ENCODE measurements at places on chromosomes 12 and 14. TPM values are rescaled to one million over a fixed set of nuclear protein-coding genes. Genes with fewer than 3 reads are reported as not detected.
A peak's percentile ranks its signal among the peaks of the same experiment; 100 is the strongest.

The TMEM19 gene
- total RNA-seq = 43.9 TPM

DNA sequence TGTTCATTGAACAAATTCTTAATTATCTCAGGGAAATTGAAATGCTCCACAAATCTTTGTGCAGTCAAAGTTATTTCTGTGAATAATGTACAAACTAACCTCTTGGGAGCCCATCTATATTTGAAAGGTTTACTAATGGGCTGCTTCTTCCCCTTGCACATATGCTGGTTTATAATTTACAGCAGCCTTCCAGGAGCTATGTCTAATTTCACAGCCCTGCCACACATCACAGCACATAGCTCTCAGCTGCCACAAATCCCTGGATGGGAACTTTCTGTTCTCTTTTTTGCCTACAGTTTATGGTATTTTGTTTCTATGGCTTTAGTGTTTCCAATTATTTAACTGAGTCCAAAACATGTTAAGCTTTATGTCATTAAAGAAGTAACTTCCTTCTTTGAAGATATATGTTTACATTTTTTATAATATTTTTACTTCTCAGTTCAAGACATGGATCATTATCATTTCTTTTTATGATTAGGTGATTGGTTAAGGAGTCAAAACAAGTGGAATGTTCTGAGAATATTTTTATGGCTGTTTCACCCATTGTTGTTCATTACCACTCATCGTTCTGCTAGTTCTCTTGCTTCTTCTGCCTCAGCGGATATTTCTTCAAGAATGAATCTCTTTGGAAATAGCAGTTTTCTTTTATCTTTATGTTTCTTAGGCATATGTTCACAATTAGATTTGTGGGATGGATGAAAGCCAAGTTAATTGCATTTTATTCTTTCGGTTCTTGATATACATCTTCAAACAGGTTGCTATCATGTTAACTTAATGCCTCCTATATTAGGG, 475.6 kb upstream of the MIS18BP1 start:
- no peak for DNase-seq

The TPH2 gene
- total RNA-seq = not detected

DNA sequence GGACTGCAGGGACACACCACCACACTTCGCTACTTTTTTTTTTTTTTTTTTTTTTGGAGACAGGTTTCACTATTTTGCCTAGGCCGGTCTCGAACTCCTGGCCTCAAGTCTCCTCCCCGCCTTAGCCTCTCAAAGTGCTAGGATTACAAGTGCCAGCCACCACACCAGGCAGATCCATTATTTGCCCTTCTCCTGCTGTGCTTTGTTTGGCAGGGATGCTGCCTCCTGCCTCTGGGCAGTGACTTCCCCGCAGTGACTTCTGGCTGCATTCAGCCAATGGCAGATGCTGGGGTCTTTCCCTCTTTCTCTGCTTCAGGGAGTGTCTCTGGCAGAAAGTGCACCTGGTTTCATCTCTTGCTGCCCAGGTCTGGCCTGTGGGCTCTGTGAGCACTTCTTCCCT, 6.7 kb upstream of the MORN3 start:
- no peak for DNase-seq

DNA sequence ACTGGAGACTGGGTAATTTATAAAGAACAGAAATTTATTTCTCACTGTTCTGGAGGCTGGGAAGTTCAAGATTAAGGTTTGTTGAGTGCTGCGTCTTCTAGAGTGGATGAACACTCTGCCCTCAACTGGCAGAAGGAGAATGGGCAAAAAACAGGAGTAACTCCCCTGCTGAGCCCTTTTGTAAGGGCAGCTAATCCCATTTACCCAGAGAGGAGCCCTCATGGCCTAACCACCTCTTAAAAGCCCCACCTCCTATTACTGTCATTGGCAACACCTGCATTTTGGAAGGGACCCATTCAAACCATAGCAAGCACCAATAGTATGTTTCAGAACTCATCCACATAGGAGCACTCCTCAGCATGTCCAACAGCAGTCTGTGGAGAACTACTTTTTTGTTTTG, 47.4 kb downstream of the BORCS5 start:
- no peak for DNase-seq

The IFNG-AS1 gene
- total RNA-seq = not detected

GRCh38 chr14:24921903-24922302, 128.0 kb downstream of the STXBP6 start:
- peak; percentile 60 for DNase-seq

DNA sequence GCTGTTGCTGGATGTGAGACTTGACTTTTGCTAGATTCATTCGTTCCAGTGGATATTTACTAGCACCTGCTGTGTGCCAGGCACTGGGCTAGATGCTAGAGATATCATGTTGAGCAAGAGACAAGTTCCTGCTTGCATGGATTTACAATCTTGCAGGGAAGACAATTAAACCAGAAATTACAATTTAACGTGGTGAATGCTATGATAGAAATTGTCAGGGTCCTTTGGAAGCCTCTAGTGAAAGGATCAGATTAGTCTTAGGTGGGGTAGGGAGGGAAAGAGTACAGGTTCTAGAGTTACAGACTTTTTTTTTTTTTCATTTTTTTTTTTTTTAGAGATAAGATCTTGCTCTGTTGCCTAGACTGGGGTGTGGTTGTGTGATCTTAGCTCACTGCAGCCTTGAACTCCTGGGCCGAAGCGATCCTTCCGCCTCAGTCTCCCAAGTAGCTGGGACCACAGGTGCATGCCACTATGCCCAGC, 36.7 kb downstream of the SPATS2 start:
- DNase-seq = no peak

DNA sequence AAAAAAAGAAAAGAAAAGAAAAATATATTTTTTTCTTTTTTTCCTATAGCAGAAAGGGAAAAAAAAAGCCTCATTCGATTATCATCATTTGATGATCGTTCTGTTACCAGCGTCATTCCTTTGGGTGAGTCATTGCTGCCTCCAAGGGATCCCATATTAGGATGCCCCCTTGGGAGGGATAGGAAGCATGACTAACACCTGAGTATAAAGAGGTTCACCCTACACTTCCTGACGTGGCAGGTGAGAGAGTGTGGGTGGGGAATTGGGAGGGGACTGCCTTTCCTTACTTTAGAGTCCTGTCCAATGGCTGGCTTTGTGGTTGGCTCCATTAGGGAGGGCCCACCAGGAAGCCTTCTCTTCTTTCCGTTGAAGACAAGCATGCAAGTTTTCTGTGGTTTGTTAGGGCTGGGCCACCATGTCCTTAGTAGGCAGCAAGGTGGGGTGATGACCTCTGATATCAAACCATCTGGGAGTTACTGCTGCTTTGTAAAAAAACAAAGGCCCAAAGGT, 56.1 kb upstream of the FUT8 start:
- peak; percentile 92 for DNase-seq

DNA sequence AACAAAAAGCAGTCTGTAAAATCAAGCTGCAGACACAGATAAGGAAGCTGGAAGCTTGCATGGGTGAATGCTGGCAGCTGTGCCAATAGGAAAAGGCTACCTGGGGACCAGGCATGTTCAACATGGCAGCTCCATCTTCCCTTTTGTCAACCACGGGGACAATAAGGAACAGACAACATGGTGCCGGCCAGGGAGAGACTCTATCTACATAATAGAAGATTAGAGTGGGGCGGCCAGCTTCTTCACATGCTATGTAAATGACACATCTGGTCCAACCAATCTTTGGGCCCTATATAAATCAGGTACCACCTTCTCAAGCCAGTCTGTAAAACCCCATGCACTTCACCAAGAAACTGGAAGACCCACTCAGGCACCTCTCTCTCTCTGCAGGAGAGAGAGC, 157.6 kb downstream of the SUDS3 start:
- no peak for DNase-seq

GRCh38 chr12:4471256-4471655, 25.6 kb upstream of the FGF6 start:
- no peak for DNase-seq

DNA sequence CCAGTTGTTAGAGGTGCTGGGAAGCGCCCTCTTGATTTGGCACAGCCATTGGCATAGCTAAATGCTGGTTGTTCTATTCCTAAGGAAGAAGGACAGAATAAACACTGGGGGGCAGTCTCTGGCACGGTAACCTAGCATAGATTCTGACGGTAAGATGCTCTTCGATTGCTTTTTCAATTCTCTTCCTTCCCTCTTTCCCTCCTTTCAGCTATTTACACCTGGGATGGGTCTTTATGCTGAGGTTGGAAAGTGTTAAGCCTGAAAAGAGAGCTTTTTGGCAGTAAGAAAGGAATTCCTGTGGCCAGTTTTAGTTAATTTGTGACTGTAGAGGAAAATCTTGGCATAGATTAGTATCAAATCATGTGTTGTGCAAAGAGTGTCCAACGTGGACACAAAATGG, 162.8 kb downstream of the SNAPC1 start:
- DNase-seq = peak; percentile 29

- DNase-seq = peak; percentile 64
Measured at GRCh38 chr12:109192358-109192757, 76.0 kb downstream of the ACACB start.

GRCh38 chr14:26339381-26339780, 258.5 kb downstream of the NOVA1 start:
- no peak for DNase-seq

The PCED1B gene
- 0.28 TPM for total RNA-seq

GRCh38 chr12:118498171-118498570, 121.8 kb downstream of the SUDS3 start:
- DNase-seq = no peak

DNA sequence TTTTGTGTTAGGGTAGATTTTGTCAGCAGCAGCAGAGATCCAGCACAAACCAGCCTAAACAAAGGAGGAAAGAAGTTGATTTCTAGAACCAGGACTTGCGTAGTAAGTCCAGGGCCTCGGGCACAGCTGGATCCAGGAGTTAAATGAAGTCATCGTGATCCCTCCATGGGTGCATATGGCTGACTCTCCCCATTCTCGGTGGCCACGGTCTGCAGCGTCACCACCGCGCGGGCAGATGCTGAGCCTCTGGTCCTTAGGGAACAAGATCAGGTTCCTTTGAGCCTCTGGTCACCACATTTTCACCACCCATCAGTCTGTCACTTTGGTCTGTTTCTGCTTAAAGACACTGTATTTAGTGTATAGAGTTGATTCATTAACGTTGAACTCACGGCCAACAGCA, 14.8 kb upstream of the GALNT9 start:
- DNase-seq = no peak

The KLHL42 gene
- 33.1 TPM for total RNA-seq

GRCh38 chr14:69675245-69675583, 63.8 kb downstream of the SUSD6 start:
- no peak for DNase-seq

GRCh38 chr12:120710805-120711296, 593 bp downstream of the UNC119B start:
- DNase-seq = no peak

Measured in IMR-90 (cell line).